RWPE2 (cell line): ENCODE measurements at places on chromosomes 13 and 19.

DNA sequence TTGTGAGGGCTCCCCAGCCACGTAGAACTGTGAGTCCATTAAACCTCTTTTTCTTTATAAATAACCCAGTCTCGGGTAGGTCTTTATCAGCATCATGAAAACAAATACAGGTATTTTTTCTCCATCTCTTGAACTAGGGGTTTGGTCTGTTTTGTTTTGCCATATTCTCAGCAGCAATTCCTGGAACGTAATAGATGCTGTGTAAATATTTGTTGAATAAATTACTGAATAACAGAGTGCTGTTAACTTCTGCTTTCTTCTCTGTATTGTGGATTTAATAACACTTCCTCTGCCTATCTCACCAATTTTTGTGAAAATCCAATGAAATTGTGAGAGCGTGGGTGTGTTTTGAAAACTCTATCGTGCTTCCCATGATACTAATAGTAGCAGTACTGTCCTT lies 429.4 kb downstream of the DCT start:
- no peak for DNase-seq

- no peak for DNase-seq
Observed at GRCh38 chr13:45601680-45602079, 13.9 kb downstream of the ERICH6B start.

DNA sequence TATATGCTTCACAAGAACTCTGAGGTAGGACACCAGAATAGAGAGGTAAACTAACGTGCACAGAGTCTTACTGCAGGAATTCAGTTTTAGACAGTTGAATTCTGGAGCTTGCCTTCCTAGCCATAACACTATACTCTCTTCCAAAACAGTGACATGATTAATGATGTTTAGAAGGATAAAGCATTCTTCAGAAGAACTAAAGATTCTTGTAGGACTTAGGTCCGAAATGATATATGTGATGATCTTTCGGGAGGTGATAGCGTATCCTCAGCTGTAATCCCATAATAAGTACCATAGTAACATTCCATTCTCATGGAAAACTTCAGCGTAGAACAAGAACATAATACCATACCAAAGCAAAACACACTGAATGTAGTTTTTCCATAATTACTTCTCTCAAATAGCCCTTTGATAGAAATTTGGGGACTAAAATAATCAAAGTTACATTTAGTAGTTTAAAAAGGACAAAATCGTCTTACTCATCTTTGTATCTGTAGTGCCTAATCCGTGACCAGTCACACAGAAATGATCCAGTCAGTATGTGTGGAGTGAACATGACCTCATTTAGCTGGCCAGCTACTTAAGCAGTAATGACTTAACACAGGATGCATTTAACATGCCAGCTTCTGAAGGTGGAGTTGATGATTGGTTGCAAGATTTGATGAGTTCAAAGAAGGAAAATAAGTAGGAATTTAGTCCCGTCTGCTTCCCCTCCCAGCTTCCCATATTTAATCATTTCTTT lies 38.4 kb downstream of the PIBF1 start:
- no peak for DNase-seq

GRCh38 chr19:4373601-4374497 lies 26.5 kb downstream of the SH3GL1 start:
- no peak for DNase-seq

DNA sequence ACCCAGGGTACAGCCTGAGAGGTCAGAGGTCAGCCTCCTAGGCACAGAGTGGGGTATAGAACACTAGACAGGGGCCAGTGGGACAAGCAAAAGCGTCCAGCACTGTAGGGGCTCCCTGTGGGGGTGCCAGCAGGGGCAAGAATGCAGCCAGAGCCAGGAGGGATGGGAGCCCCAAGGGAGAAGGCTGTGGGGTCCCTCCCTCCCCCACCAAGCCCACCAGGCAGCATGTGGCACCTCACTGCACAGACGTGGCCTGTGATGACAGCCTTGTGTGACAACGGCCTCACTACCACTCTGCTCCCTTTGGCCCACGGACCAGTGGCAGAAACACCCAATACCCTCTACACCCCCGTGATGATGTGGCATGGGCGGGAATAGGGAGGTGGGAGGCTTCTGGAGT lies 10.1 kb downstream of the ARMC6 start:
- DNase-seq, result no peak

- no peak for DNase-seq
Observed at GRCh38 chr19:46452186-46452585, 19.2 kb downstream of the PNMA8A start.

GRCh38 chr13:50522506-50522905 lies 321.0 kb downstream of the DLEU7 start:
- no peak for DNase-seq

DNA sequence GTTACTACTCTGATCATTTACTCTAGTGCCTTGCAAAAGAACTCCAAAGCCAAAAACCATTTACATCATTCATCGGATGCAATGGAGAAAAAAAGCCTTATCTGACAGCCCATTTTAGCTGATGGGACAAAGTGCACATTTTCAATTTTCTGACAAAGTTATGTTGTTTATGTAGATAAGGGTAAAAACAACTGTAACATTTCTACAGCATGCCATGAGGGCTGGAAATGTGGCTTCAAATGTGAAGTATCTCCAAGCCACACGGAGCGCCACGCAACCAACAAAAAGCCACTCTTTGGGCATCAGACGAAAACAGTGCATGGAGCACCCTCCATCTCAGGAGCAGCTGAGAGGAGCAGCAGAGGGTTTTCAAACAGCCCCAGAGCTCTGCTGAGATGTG lies 364.6 kb upstream of the ZNF507 start:
- DNase-seq, result no peak

DNA sequence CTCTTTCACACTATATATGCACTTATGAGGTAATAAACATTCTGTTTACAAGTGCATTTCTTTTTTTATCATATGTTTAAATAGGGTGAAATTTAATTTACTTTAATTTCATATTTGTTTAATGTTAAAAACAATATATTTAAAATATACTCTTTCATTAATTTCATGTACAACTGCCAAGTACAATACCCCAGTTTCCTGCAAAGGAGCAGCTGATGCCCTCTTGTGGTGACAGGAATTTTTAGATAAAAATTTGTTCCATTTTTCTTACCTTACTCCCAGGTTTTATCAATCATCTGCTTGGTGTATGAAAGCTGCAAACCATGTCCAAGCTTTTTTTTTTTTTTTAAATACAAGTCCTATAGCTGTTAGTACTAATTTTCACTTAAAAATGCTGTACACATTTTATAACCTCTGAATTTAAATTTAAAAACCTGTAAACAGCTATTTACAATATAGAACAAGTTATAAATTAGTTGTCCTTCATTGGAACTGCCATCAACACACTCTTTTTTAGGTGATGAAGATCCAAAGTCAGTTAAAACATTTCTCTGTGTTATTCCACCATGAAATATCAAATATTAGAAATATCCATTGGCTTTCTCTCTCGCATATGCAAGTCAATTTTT lies 4.9 kb downstream of the PCDH20 start:
- no peak for DNase-seq

GRCh38 chr13:65914716-65915115 lies 1315.4 kb downstream of the PCDH9 start:
- no peak for DNase-seq

- DNase-seq, result no peak
Observed at GRCh38 chr19:13024951-13025697, 29.8 kb downstream of the NFIX start.

DNA sequence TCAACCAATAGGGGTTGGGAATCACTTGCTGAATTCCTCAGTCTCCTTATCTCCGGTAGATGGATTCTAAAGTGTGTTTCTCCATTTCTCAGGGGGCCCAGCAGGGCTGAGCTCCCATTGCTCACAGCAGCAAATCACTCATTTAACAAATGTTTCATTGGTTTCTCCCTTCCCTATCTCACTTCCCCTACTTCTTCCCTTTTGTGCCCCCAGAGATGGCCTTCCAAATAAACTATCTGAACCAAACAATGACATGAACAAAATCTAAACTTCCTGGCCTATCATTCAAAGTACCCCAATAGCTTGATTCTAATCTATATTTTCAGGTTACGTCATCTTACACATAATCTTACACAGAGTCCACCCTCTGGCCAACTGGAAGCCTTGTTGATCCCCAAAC lies 60.4 kb downstream of the DLEU7 start:
- DNase-seq, result no peak

DNA sequence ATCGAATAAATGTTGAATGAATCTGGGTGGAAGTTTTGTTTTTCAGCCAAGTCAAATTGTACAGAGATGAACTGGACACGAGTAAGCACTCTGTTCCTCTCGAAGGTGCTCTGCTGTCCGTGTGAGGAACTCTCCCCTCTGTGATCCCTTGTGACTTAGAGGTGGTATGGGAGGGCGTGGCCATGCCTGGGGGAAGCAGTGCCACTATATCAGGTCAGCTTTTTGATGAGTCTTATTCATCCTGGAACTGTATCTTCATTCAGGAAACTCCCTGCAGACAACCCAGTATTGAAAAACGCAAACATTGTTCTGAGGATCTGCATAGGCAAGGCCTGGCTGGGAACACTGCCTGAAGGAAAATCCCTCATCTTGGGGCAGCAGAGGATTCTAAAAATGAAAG lies 45.7 kb upstream of the FLT1 start:
- DNase-seq, result no peak

DNA sequence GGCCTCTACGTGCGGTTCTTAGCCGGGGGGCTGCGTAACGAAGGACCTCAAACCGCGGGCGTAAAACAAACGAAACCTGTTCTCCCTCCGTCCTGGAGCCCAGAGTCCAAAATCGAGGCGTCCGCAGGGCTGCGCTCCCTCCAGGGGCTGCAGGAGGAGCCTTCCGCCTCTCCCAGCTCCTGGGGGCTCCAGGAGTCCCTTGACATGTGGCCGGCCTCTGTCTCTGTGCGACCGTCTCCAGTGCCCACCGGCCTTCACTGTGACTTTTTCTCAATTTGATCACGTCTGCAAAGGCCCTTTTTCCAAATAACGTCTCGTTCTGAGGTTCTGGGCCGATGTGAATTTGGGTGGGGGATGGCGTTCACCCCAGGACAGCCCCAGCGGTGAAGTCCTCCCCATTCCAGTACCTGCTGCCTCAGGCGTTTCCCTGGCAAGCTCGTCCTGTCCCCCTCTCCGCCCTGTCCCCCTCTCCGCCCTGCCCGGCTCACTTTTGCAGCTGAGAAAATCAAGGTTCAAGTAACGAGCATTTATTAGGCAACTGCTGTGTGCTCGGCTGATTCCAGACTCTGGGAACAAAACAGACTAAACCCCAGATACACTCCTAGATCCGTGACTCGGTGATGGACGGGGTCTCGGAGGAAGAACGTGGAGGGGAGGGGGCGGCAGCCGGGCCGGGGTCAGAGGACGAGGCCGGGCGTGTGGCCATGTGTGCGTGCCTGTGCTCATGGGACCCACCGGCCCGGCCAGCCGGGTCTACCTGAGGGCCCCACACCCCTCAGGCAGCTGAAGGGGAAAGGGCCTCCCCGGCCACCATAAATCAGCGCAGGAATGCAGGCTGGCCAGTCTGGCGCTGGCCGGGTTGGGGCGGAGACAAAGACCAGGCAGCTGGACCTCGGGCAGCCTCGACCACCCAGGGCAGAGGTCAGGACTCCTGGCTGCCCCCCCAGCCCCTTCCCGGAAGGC lies 28.1 kb upstream of the WDR18 start:
- peak; percentile 53 for DNase-seq

DNA sequence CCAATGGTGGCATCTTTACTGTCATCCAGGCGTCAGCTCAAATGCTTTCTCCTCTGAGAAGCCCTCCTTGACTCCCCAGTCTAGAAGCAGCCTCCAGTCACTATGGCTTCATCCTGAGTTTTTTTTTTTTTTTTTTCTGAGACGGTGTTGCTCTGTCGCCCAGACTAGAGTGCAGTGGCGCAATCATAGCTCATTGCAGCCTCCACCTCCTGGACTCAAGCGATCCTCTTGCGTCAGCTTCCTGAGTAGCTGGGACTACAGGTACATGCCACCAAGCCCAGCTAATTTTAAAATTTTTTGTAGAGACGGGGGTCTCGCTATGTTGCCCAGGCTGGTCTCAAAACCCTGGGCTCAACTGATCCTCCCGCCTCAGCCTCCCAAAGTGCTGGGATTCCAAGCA lies 4.2 kb downstream of the NRTN start:
- DNase-seq, result no peak

DNA sequence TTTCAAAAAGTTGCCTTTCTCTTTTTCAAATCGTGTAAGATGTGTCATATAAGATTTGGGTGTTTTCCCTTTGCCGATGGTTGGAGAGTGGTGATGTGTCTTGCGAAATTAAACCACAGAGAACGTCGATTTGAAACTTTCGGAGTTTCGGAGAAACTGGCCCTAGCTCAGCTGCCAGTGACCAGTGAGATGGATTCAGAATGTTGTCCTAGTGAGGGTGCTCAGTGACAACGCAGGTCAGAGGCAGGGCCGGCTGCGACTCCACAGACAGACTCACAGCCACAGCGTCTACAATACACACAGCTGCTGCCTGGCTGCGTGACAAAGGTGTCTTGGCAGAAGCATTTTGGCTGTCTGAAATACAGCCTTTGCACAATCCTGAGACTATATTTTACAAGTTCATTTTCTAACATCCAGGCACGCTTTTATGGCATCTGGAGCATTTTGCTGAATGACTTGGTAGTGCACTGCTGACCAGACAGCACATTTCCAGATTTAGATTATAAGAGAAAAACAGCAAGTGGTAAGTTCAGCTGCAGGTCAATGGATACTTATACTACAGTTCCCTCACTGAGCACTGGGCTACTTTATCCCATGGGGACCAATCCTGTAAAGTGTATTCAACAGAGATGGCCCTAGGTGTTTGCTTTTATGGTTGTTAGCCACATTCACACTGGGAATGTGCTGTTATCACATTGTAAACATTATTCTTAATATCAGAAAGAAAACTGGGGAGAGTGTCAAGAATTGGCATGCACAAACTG lies 207.5 kb downstream of the KCNRG start:
- DNase-seq, result no peak

DNA sequence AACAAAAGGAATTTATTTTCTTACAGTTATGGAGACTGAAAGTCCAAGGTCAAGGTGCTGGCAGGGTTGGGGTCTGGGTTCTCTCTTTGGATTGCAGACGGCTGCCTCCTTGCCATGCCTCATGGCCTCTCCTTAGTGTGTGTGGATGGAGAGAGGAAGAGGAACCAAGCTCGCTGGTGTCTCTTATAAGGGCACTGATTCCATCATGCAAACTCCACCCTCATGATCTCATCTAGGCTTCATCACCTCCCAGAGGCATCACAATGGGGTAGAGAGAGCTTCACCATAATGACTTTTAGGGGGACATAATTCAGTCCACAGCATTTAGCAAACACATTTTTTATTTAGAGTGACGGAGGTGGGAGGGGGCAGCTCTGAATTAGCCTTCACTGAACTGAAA lies 104.9 kb upstream of the ABCC4 start:
- no peak for DNase-seq

- DNase-seq, result no peak
Observed at GRCh38 chr13:99463646-99464397, 37.5 kb upstream of the TM9SF2 start.

DNA sequence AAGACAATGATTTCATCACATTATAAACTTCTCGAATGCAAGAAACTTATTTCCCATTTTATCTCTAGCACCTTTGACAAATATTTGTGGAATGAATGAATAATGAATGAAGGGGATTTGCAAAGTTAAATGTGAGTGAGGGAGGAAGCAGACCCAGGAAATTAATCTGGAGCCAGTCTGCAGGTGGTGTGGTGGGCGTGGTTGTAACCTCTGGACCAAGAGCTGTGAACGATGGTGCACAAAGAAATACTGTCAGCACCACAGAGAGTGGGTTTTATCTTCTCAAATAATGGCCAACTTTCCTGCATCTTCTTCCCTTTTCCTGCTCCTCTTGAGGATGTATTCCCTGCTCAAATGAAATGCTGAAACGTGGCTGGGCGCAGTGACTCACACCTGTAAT lies 11.0 kb upstream of the ZNF792 start:
- no peak for DNase-seq
